M059J (cell line): ENCODE measurements at places on chromosomes 6 and 20. TPM values are rescaled to one million over a fixed set of nuclear protein-coding genes. Genes with fewer than 3 reads are reported as not detected.

SRSF12 gene
- total RNA-seq = not detected in 2 replicates

DNA sequence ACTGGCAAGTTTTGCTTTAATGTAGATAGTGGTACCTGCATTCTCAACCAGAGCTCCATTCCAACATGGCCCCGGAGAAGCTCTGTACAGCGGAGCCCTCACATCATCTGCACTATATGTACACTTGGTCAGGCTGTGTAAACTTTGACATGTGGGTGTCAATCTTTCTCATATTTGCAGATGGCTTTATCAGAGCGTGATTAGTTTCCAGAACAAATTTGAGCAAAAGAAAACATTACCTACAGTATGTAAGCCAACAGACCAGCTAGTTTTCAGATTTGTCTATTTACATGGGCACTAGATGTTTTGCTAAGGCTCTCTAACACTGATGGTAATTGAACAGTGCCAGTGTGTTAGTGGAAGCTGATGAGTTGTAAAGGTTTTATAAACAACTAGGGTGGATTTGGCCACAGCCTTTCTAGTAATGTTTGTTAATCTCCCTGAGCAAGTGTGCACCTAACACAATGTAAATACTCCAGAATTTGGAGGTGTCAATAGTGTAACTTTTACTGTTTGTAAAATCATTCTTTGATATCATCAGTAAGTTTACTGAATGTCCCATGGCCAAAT lies 131.8 kb downstream of the FOXA2 start:
- no peak for DNase-seq

GRCh38 chr20:37280403-37280802 lies 9.1 kb upstream of the MANBAL start:
- DNase-seq = no peak

DNA sequence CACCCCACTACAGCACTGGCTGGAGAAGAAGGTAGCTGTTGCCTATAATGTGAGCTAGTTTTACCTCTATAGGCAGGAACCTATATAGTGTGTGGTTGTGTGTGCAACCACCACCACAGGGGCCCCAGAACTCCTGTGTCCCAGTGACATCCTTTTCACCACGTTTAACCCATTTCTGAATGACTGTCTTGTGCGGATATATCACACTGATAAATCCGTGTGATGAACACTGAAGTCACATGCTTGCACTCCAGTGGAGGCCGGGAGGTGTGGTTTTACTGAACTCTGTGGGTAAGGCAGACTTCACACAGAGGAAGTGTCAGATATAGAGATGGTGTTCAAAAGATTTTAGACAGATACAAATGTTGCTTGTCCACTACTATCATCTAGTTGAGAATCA lies 32.5 kb downstream of the SDHAF4 start:
- DNase-seq = no peak

DNA sequence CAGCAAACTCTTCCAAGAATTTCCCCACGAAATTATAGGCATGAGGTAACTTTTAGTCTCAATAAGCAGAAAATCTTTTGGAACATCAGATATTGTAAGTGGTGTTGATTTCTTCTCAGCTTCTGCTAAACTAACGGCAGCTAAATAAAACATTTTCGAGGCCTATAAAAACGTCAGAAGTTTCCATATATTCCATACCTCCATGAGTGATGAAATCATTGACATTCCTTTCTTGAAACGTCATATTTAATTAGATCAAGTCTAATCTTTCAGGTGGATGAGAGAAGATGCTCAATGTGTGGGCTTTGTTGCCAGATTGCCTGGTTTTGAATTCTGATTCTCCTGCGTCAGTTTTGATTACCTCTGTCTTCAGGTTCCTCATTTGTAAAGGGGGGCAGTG lies 81.3 kb downstream of the CDC5L start:
- no peak for DNase-seq
